ENCODE measurements at places on chromosomes 4 and X.

DNA sequence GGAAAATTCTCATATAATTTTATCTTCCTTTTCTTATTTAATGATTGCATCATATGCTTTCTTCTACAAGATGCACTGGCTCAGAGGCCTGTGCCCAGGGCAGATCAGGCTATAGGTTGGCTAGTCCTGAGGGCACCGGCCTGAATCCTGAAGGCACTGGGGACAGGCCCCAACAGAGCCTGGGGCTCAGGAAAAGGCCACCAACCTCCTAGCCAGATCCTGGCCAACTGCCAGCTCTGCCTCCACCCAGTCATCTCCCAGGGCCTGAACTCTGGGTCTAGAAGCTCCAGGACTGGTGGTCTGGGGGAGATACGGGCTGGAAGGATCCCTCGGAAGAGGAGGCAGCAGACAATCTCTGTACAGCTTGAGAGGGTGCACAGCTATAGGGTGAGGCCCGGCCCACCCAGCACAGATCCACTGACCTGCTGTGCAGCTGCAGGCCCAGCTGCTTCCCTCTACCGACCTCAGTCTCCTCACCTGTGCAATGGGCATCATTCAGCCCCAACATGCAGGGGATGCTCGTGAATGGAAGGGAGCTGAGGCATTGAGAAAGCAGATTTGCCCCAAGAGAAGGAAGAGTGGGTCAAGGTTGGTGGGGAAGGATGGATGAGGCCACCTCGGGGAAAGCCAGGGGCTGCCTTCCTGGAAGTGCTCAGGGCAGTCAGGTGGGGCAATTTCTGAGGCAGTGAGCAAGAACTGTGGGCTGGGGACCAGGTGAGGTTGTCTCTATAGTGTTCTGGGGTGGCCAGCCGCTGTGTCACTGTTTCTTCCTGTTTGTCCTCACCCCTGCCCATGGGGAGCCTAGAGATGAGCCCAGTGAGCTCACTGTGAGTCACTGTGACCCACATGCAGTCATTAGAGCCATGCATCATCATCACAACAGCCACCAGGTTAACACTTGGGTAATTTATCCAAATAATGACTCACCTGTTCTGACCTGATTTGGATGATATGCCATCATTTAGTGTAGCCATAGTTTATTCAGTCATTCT lies 22.4 kb upstream of the XAGE2 start:
- DNase-seq = no peak

GRCh38 chr4:95546221-95546620 lies 2.6 kb downstream of the UNC5C start:
- no peak for DNase-seq

GRCh38 chr4:41241919-41242318 lies 14.8 kb upstream of the UCHL1 start:
- DNase-seq = no peak

DNA sequence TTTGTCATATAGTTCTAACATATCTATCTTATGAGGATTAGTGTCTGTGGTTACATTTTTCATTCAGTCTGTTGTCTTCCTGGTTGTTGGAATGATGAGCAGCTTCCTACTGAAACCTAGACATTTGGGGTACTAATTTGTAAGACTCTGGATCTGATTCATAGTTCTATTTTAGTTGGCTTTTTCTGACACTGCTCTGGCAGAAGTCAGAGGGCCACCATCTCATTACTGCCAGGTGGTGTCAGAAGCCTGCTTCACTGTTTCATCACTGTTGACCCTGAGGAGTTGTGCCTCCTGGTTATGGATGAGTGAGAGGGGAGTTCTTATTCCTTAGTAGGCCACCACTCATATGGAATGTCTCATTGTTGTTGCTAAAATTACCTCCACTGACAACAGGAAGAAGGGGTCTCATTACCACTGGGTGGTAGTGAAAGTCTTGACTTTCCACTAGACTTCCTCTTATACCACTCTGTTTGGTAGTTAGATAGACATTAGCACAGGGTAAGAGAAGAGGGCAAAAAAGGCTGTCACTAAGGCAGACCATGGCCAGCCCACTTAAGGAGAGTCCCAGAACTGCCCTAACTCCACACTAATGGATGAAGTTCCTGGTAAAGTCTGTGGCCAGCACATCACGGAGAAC lies 395.2 kb downstream of the SPOCK3 start:
- no peak for DNase-seq

GRCh38 chrX:1598021-1598875 lies 6.8 kb downstream of the AKAP17A start:
- peak; percentile 11 for DNase-seq

DNA sequence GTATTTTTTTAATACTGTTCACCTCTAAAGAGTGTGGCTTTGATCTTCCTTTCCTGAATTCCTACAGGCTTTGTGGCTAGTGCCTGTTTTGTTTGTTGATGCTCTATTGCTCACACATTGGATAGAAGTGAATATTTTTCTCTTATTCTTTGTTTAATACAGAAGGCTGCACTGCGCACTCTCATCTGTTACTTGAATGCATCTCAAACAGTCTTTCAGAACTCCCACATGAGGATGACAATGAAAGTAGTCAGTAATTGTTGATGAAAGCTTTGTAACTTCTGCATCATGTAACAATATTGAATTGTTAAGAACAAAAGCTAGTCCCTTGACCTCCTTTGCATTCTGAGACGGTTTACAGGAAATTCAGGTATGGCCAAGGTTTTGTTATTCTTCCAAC lies 29.1 kb upstream of the GALNT7 start:
- DNase-seq = no peak

DNA sequence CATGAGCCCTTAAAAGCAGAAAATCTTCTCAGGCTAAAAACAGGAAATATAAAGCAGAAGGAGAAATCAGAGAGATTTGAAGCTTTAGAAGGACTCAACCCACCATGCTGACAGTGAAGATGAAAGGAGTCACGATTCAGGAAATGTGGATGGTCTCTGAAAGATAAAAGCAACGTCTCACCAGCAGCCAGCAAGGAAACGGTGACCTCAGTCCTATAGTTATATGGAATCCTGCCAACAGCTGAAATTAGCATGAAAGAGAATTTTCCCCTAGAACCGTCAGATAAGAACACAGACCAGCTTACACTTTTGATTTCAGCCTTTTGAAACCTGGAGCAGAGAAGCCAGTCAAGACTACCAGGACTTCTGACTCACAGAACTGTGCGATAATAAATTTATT lies 715.7 kb upstream of the HTR2C start:
- DNase-seq = no peak

- no peak for DNase-seq
Observed at GRCh38 chr4:6050551-6050950, 32.3 kb upstream of the C4orf50 start.

DNA sequence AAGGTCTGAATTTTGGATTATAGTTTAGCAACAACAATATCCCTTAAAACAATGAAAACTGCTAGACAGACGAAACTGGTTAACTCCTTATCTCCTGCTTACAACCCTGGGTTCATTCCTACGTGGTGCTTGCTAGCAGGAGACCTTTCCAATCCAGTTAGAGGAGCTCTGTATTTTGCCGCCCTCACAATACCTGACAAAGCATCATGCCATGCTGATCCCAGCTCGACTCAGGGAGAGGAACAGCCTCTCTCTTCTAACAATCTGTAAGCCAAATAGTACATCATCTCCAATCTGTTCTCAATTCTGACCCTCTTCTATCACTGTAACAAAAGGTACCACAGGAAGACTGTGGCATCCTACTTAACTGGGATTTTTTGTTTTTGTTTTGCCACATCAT lies 74.4 kb downstream of the PAPSS1 start:
- no peak for DNase-seq
